ENCODE measurements at places on chromosomes 1 and 21.

GRCh38 chr1:21955501-21956281, 18.6 kb upstream of the HSPG2 start:
- DNase-seq: peak; percentile 10

GRCh38 chr21:37993071-37993470, 76.8 kb upstream of the KCNJ6 start:
- no peak for DNase-seq

- DNase-seq: no peak
Observed at GRCh38 chr1:156894001-156894400, 483 bp downstream of the PEAR1 start.

GRCh38 chr1:24266998-24267397, 52.2 kb upstream of the GRHL3 start:
- DNase-seq: no peak

- DNase-seq: no peak
Observed at GRCh38 chr1:159307346-159308020, 5.3 kb downstream of the FCER1A start.

GRCh38 chr1:206143537-206144172, 26.5 kb upstream of the AVPR1B start:
- DNase-seq: no peak

DNA sequence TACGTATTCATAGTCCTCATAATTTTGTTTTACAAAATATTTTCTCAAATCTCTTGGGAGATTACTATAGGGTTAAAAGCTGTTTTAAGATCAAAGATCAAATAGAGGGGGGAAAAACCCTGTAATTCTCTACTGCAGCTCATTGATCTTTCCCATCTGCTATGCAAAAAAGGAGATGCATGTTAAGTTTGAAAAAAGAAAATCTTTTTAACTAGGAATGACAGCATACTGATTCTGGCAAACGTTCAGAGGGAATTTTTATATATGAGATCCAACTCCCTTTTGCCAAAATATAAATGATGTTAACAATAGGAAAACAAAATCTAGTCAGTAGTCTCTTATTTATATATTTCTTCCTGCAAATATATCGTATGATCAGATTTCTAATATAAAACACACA, 69.1 kb downstream of the SMYD3 start:
- no peak for DNase-seq

Measured in DND-41 (cell line).